ENCODE measurements at places on chromosomes 6 and 20.

- no peak for DNase-seq
Observed at GRCh38 chr6:156774863-156775405, 2.2 kb upstream of the ARID1B start.

- no peak for DNase-seq
Observed at GRCh38 chr6:165937564-165938358, 229.9 kb downstream of the TBXT start.

- no peak for DNase-seq
Observed at GRCh38 chr6:14713008-14713960, 532.6 kb upstream of the JARID2 start.

DNA sequence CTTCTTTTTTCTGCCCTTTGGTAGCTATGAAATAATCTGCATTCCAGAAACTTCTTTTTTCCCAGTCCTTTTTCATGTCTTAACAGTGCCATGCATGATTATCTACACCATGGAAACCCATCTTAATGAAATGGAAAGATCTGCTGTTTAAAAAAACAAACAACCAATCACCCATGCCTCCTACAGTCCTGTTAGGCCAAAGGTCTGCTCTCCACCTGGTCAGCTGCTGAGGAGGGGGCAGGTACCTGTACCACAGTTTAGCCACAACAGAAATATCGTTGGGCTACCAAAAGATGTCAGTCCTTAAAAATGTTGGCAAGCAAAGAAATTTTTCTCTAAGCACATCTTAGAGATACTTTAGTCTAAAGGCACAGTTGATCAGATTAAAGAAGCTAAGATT lies 112.6 kb downstream of the SLC16A10 start:
- DNase-seq: no peak

DNA sequence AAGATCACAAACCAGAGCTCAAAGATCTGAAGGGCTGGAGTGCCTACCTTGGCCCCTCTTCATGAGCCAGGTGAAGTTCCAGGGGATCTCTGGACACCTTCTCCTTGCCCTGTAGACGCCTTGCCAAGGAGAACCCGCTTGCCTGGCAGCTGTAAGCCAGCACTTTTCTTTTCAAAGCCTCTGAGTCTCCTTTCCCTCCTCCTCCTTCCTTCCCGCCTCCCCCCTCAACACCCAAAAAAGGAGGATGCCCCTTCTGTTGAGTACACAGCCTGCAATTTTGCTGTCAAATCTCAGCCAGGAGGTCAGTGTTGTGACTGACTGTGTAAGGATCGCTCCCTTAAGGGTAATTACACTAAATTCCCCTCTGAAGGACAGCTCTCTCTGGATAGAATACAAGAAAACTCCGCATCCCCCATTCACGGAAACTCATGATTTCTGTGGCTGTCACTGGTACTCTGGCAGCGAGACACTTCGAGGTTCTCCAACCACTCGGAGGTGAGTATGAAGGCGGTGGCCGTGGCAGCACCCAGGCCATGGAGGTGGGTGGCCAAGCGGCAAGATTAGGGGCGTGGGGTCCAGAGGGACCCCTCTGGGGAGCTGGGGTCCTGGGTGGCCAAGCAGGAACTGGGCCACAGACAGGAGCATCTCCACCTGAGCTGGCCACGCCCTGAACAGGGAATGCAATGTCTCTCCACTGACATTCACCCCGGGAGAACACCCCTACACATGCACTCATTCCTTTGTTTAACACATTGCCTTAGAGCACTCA lies 23.2 kb upstream of the FOXP4 start:
- no peak for DNase-seq

DNA sequence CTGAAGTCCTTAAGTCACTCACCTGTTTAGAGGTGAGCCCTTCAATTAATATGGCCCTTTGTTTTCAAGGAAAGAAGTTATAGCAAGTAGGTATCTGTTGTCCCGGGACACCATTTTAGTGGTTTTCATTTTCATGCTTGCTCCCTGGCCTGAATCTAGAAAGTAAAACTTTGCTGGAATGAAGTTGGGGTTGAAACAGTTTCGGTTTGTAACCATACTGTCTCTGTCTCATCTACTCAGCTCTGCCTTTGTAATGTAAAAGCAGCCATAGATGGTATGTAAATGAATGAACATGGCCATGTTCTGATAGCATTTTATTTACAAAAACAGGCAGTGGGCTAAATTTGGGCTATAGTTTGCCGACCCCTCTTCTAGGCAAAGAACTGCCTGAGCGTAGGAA lies 64.9 kb upstream of the GNRH2 start:
- DNase-seq: no peak

DNA sequence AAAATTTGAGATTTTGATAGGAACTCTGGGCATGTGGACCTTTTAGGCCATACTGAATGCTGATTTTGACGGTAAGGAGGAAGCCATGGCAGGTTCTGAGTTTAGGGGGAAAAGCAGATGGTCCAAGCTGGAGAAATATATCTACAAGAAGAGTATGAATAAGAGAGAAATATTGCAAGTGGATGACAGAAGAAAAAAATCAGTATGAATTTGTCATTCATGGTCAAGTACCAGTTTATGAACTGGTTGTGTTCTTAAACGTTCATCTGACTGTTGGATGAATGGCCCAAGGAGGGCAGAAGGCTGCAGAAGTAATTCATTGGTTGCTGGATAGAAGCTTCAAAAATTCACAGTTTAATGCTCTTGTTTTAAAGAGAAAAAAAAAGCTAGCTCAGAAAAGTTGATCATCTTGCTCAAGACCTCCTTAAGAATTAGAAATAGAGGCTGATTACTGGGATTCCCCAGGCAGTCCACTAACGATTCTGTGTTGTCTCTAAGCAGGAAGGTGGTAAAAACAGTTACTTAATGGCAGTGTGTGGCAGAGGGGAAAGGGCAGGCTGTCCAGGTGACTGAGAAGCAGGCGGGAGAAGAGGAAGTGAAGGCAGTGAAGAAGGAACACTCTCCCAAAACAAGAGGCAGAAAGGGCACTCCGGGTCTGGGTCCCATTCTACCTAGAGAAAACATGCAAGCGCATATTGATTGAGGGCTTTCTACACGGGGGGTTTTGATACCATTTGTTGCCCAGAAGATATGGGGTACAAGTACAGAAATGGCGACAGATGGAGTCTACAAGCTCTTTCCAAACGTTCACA lies 2.0 kb upstream of the DUSP22 start:
- no peak for DNase-seq

GRCh38 chr6:166556863-166557322 lies 29.6 kb downstream of the RAMACL start:
- DNase-seq: peak; percentile 96

- peak; percentile 52 for DNase-seq
Observed at GRCh38 chr6:71510057-71510713, 221.6 kb downstream of the OGFRL1 start.
